ENCODE measurements at places on chromosomes 1 and 21.
A peak's percentile ranks its signal among the peaks of the same experiment; 100 is the strongest.

- DNase-seq, result no peak
Measured at GRCh38 chr1:215421744-215422143, 145.4 kb upstream of the KCTD3 start.

DNA sequence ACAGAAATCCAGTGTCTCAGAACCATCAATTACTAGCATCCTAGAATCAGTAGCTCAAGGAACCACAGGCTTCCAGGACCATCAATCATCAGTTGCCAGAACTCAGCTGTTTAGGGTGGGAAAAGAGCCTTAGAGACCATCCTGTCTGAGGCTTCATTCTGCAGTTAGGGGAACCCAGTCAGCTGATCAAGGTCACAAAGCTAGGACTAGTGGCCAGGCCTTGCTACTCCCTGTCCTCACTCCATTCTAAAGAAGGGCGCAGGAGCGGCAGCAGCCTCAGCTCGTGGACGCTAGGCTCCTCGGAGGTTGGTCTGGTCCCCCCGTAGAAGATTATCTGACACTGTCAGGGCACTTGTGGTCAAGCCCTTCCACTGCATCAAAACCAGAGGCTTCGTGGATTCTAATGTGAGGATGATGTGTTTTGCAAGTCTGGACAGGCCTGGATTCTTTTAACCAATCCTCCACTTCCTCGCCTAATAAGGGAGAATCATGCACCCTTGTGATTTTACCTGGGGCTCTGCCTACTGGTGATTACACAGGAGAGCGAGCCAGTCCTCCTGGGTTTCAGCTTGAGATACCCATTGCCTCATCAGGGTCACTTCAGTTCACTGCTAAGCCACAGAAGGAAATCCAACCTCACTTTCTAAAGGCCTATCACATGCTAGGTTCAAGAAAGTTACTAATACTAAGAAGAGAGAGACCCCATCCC, 41.7 kb upstream of the IFFO2 start:
- DNase-seq, result no peak

DNA sequence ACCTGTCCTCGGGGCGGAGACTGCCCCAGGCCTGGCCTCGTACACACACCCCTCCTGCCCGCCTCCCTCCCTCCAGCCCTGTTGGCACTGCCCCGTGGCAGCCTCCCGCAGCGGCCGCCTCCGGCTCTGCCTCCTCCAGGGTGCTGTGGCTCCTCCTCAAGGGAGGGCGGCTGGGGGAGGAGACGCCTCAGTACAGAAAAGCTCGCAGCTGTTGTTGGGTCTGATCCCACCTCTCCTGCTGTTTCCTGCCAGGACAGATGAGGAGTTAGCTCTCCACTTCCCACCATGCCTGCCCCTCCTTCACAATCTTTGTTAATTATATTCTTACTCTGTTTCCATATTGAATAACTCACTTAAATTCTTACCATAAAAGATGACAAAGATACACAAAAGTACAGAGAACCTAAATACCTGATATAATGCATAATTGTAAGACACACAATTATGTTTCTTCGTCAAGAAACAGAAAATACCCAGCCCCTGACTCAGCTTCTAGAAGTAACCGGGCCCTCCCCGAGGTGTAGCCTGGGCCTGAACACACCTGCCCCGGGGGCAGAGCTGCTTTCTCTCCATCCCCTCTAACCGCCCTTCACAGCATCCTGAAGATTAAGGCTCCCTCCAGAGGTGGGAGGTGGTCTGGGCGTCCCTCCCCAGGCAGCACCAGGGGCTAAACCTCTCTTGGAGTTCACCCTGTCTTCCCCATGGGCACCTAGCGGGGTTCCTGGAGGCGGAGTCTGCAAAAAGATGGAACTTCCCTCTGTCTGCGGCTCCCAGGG, 30.6 kb upstream of the COL6A1 start:
- DNase-seq, result peak; percentile 83

GRCh38 chr1:2163205-2163604, 31.4 kb downstream of the FAAP20 start:
- no peak for DNase-seq

- DNase-seq, result peak; percentile 10
Measured at GRCh38 chr1:55288245-55288644, 73.1 kb upstream of the USP24 start.

- no peak for DNase-seq
Measured at GRCh38 chr1:78370356-78370755, 120.4 kb upstream of the PTGFR start.

DNA sequence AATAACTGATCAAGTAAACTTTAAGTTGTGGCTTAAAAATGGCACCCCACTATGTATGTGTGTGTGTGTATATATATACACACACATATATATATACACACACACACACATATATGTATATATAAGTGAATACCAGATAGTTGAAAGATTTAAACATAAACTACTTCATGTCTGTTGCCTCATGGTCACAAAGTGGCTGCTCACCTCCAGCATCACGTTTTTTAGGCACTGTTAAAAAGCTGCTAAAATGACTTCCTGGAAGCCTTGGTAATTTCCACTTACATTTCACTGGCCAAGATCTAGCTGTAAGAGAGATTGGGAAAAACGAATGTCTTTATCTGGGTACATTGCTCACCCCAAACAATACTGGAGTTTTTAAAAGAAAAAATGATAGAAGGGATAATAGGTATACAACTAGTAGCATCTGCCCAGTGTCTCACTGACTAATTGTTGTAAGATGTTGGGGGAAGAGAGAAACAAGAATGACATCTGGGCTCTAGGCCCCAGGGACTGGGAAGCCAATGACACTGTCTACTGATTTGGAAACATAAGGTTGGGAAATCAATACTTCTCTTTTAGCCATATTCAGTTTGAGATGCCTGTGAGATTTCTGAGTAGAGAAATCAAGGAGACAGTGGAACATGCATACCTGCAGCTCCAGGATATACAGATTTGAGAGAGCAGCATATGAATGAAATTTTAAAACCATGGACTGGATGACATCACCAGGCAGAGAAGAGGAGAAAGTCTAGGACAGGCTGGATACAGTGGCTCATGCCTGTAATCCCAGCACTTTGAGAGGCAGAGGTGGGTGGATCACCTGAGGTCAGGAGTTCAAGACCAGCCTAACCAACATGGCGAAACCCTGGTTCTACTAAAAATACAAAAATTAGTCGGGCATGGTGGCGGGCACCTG, 42.8 kb downstream of the CLDN14 start:
- no peak for DNase-seq

GRCh38 chr1:39436842-39437241, 54.6 kb upstream of the BMP8A start:
- DNase-seq, result no peak

GRCh38 chr1:154198756-154199562, 7.1 kb upstream of the TPM3 start:
- DNase-seq, result peak; percentile 67

- no peak for DNase-seq
Measured at GRCh38 chr21:41821081-41821755, 54.4 kb upstream of the RIPK4 start.

DNA sequence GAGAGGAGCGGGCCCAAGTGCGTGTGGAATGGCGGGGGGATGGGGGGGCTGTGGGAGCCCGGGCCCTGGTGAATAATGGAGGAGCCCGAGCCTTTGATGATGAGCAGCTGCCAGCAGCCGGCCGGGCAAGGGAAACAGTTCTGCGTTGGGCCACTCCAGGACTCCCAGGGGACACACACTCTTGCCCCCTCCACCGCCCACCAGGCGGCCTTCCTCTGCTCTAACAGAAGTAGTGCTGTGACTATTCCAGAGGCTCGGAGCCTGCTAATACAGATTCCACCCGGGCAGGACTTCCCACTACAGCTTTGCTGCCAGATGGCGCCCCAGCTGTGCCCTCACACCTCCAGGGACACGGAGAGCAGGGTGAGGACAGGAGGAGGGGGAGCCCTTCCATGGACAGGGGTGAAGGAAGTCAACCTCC, 48.2 kb upstream of the LRP8 start:
- DNase-seq, result no peak

GRCh38 chr21:39098696-39099200, 84.5 kb downstream of the PSMG1 start:
- DNase-seq, result no peak

- DNase-seq, result no peak
Measured at GRCh38 chr21:25191141-25191540, 416.1 kb downstream of the MRPL39 start.

- no peak for DNase-seq
Measured at GRCh38 chr21:39363607-39364555, 15.0 kb upstream of the HMGN1 start.

DNA sequence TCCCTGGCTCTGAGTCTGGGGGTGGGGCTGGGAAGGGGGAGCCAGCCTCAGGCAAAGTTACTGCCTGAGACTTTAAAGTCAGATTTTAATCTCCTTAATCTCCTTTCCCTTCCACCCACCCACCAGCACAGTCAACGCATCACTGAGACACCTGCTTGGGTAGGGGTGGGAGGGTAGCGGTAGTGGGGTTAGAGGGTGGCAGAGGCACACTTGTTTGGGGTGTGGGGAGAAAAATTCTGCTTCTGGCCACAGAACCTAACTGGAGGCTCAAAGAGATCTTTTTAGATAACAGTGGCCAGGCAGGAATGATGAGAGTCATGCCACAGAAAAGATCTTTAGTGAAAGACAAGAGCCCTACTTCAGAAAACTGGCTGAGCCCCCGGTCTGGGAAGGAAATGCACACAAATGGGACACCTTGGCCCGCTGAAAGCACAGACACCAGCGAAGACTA, 44.1 kb downstream of the CD247 start:
- DNase-seq, result no peak

GRCh38 chr1:8510041-8510823, 192.3 kb downstream of the SLC45A1 start:
- no peak for DNase-seq

GRCh38 chr1:178382372-178382771, 114.4 kb downstream of the CLEC20A start:
- DNase-seq, result no peak

DNA sequence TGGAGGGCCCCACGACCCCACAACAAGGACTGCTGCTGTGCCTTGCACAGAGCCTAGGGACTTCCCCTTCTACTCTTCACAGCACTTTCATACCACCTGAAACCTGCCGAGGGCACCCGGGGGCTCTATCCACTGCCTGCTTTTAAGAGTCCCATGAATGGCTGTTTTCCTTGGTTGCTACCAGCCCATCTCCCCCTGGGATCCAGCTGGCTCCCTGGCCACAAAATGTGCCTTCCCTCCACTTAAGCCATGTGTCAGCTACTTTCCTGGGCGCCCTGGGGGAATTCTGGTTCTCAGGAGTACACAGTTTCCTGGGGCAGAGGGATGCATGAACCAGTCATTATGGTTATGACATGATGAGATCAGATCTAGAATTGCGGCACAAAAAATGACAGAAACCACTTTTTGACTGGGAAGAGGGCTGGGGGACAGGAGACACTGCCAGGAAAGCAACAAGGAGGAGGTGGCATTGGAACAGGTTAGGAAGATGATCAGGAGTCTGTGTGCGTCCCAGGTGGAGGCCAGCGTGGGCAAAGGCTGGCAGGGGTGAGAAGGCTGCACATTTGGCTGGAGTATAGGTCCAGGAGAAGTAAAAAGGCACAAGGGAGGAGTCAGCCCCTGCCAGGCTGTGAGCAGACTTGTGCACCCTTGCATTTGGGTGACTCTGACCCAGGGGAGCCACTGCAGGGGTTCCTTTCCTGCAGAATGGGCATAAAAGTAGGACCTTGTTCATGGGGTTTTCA, 3.2 kb upstream of the TNFRSF8 start:
- DNase-seq, result no peak

DNA sequence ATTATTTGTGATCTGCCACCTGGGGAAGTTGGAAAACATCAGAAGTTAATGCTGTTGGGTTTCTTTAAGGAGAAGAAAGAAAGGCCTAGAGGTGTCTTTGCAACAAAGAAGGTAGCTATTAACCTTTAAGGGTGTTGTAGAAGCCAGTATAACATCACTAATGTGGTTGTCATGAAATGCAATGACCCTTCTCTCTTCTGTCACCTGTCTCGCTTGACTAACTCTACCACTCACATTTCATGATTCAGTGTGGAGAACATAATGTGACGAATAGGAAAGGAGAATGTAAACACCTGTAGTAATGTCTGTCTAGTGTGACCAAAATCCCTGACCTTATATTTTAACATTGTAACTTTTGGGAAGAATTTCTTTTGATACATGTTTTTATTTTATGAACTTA, 211.7 kb upstream of the UBE2U start:
- DNase-seq, result no peak

DNA sequence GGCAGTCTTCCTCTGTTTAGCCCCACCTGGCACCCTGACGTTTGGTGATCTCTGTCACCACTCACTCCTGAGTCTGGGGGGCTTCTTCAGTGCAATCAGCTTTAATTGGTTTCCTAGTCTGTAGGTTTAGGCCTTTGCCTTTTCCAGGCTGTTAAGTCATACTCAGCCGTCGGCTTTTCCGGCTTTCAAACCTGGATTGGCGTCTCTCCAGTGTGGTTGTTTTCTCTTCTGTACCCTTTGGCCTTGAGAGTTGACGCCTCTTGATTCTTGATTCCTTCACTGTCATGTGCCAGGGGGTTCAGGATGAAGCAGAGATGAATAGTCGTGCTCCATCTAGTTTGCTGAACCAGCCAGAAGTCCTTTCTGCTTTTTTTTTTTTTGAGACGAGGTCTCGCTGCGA, 24.9 kb downstream of the NCMAP start:
- no peak for DNase-seq

DNA sequence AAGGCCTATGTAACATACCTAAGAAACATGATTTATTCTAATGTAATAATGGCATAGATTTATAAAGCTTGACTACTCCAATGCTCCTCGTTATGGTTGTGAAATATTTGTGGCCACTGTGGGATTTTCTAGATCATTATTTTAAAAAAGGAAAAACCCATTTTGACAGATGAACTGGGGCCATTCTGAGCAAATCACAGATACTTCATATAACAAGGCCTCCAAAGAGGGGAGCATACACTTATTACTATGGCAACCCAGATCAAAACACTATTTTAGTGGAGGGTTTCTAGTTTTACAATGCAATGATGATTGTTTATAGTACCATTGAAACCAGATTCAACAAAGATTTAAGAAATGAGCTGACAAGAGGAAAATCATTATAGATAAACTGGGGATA, 346.6 kb downstream of the ZNF326 start:
- DNase-seq, result no peak

- DNase-seq, result peak; percentile 7
Measured at GRCh38 chr1:94020764-94021579, 100.0 kb downstream of the ABCA4 start.

GRCh38 chr1:66271216-66271903, 262.6 kb upstream of the SGIP1 start:
- DNase-seq, result peak; percentile 51

DNA sequence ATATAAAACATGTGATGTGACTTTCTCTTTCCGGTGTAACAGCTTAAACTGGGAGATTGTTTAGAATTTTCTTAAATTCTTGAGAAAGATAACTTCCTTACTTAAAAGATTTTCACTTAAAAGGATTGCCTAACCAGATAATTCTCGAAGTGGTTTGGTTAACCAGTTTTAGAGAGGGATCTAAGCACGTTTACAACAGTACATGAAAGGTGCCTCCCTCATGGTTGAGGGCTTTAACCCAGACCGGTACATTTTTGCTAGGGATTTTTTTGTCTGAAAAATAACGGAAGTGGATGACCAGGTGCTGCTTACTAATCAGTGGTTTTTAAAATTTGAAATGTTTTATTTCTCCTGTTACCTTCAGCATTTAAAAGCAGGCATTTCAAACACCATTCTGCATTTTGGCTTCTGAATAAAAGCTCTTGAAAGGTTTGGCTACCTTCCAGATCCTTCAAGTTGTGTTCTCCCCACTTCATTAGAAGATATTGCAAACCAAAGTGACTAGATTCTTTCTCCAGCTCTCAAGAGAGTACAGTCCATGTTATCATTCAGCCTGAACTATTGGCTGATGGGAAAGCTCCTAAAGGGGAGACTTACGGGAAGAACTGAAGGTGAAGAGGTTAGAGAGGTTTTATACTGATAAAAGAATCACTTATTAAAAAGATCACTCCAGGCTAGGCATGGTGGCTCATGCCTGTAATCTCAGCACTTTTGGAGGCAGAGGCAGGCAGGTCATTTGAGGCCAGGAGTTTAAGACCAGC, 12.8 kb downstream of the S100PBP start:
- DNase-seq, result peak; percentile 82
